ENCODE measurements at places on chromosomes 2 and 18.

DNA sequence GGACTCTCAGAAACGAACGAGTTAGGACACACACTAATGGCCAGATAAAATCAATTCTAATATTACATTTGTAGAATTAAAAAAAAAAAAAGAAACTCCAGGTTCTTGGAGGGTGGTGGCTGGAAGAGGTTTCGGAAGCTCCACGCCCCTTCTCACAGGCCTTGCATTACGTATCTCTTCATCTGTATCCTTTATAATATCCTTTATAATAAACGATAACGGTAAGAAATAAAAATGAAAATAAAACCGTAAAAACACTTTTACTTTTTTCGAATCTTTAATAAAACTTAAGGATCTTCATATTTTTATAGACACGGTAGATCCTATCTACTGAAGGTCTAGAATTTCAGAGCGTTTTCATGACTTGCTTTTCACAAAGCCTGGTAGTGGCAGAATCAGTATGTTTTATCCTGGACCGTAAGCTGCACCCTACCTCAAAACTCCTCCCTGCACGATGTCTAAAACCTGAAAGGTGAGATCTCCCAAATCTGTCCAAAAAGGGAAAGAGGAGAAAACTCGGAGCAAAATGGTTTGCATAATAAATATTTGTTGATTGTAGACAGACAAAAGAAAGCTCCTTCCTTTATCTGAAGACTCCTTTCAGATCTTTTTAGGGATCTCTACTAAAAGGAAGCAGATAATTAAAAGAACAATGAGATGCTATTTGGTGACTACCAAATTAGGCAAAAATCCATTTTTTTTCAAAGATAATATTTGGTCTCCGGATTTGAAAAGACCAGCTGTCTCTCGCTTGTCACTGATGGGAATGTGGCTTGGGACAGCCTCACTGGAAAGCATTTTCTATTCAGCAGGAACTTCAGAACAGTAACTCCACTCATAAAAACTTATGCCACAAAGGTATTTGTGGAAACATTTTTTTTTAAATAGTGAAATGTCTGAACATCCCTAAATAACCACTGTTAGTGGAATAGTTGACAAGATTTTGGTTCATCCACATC, 2.0 kb upstream of the CXCR4 start:
- no peak for DNase-seq

- DNase-seq: no peak
Measured at GRCh38 chr18:3281456-3282400, 19.8 kb downstream of the MYL12B start.

DNA sequence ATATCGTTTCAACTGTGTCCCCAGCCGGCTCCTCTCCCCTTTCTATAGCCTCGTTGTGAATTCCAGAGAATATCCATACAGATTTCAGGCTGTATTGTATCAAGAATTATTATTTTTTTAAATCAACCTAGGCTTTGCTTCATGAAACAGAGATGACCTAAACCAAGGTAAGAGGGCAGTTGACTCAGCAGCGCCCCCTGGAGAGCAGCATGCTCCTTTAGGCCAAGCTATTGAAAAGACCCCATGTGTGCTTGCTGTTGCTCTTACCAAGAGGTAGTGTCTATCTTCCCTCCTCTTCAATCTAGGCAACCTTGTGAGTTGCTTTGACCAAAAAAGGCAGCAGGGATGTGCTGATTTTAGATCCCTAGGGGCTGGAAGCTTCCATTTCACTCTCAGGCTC, 426.7 kb upstream of the SMIM21 start:
- no peak for DNase-seq

GRCh38 chr18:3832025-3832638, 382.2 kb downstream of the TGIF1 start:
- DNase-seq: no peak

DNA sequence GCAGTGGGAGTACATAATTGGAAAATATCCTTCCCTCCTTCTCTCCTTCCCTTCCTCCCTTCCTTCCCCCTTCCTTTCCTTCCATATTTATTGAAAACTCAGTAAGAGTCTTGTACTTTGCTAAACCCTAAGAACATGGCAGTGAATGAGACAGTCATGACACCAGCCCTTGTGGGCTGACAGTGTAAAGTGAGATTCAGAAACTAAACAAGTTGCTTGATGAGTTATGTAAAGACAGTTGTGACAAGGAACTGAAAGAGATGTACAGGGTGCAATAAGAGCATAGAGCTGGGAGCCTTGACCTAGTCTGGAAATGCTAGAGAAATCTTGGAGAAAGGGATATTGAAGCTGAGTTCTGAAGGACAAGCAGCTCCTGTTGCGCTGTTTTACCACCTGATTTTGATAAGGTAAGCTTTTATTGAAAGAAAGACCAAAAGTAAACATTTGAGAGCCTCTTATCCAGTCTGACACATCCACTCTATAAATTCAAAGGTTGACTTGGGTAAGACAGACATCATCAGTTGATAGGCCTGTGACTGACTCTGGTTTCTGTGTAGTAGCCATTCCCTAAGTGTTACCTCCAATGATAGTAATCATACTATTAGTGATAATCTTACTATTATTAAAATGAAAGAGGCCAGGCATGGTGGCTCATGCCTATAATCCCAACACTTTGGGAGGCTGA, 66.5 kb upstream of the SKOR2 start:
- no peak for DNase-seq

DNA sequence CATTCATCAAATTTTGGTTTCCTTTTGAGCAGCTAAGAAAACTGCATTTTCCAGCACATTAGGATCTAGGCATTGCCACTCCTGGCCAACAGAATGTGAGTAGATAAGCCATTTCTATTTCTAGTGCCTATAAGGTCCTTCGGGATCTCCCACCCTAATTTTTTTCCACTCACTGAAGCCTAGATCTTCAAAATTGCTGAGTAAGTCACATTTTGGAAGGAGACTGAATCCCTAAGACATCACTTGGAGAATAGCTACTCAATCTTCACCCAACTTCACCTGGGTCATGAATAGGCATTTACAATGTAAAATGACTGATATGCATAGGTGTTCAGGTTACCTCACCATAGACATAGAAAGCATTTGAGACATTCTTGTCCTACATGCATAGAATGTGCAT, 548.1 kb upstream of the GYPC start:
- DNase-seq: no peak

- DNase-seq: no peak
Measured at GRCh38 chr2:104658144-104658835, 195.6 kb upstream of the POU3F3 start.

DNA sequence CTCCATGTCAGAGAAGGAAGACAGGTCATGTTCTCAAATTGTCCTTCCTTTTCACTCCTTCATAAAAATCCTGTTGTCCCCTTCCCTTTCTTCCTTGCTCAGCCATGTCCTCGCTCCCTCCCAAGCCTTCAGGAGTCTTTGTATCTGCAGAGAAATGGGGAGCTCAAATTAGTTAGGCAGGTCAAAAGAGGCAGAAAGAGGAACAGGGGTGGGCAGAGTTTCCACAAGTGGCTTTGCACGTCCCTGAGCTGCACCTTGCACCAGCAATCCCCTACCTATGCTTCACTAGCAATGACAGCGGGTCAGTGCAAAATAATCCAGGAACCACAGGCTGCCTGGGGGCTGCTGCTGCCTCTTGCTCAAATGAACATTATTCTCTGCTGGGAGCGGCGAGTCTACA, 152.1 kb upstream of the ITGA6 start:
- no peak for DNase-seq

DNA sequence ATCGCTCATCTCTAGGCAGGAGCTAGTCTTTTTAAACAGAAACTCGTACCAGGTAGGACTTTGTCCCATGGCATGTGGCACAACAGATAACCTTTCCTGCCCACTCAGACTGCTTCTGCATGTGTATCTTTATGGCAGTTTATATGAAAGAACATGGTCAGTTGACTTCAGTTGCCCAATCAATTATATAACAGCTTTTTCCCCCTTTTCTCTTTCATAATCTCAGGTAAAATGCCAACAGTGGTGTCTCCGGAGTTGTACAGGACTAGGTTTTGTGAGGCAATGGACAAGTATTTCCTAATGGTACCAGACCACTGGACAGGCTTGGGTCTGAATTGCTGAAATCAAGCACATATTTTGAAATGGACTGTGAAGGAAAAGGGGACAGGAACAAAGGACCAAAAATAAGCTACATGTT, 51.6 kb upstream of the PTH2R start:
- DNase-seq: no peak

DNA sequence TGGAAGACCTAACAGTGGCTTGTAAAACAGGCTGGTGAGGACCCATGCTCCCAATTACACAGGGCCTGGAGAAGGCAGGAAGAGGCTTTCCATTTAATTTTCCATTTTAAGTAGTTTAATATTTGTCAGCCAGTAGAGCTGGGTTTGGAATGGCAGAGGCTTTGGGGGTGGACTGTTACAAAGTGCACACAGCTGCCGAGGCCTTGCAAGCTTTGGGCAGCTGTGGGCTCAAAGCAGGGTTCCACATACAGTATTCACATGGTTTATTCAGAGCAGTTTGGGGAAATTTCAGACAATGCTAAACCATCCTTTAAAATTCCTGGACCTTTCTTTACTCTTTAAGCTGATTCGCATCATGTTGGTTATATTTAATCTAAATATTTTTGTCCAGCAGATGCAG, 132.6 kb downstream of the WDSUB1 start:
- no peak for DNase-seq

DNA sequence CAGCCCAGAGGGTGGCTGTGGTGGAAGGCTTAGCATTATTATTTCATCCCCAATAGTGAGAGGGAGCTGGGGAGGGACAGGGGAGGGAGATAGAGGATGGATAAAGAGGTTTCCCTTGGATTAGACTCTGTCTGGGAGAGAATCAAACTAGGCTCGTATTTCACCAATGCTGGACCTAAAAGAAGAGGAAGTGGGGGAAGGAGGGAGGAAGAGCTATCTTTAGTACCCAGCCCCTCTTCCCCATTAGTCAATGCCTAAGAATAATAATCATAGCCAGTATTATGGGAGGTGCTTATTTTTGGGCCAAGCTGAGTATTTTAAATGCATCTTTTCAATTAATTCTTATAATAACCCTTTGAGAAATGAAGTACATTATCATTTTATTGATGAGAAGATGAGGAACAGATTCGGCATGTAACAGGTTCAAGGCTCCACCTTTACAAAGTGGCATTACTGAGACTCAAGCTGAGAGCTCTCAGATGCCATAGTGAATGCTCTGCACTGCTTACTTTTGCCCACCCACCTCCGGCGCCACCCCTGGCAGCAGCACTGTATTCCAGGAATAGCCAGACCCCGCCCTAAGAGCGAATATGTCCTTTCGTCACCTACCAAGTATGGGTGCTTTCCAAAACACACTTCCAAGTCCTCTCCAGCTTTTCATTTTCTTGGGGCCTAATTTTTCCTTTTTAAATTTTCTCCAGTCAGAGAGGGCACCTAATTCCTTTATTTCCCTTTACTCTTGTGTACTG, 21.0 kb downstream of the PAX8 start:
- no peak for DNase-seq

DNA sequence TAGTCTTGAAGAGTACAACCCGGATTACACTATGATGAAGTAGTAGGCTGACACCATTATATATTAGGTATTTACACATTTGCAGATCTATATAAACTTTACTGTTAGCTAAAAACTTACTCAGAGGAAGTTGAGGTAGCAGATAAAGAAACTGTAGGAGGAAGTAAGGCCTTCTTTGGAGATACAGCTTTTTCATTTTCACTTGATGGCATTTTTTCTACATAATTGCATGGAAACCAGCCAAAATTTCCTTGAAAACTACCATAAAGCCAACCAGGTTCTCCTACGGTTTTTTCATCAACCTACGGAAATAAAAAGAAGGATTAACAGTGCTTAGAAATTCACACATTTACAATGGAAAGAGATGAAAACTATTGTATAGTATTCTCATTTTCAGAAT, 86.6 kb downstream of the FAM228A start:
- DNase-seq: no peak

DNA sequence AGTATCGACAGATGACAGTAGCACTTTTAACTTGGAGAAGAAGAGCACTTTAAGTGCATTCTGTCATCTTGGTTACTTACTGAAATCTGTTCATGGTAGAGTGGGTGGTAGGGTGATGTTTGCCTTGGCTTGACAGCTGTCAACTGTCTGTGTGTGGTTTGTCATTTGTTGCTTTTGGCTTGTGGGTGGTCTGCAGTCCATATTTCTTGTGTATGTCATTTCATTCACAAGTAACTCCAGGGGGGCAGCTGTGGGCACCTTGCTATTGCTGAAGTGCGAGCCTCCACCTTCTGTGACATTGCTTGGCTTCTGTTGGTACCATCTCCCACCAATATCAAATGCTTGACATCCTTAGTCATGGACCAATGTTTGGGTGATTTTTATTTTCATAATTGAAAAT, 311.6 kb upstream of the NRP2 start:
- no peak for DNase-seq

DNA sequence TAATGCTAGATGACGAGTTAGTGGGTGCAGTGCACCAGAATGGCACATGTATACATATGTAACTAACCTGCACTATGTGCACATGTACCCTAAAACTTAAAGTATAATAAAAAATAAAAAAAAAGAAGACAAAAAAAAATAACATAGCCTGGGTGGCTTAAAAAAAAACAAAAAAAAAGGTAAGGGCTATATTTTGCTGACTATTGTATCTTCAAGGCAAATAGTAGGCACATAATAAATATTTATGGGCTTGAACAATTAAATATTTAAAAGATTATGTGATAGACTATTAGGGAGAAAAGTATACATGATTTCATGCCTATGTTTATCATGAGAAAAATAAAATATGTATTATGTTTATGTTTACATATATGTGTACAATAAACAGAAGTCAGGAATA, 99.4 kb downstream of the CCDC148 start:
- no peak for DNase-seq

GRCh38 chr2:204293884-204294747, 251.2 kb upstream of the PARD3B start:
- DNase-seq: no peak

- no peak for DNase-seq
Measured at GRCh38 chr2:583666-584065, 93.5 kb downstream of the TMEM18 start.

DNA sequence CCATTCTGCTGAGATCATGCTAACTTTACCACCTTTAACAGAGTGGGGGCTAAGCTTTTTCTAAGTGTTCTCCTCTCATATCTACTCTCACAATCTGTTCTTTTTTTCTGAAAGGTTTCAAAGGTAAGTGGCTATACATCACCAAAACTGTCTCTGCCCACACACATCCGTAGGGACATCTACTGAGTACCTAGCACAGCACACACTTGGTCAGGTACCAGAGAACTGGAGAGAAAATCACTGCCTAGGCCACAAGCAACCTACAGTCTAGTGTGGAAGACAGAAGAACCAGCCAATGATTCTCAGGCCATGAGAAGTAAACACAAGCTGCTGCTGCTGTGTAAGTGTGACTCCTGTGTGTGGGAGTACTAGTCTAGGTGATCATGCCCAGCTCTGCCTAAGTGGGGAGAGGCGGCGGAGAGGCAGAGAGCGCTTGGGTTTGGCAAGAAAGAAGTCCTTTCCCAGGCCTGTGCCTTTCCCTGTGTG, 176.1 kb upstream of the ZFP36L2 start:
- no peak for DNase-seq

DNA sequence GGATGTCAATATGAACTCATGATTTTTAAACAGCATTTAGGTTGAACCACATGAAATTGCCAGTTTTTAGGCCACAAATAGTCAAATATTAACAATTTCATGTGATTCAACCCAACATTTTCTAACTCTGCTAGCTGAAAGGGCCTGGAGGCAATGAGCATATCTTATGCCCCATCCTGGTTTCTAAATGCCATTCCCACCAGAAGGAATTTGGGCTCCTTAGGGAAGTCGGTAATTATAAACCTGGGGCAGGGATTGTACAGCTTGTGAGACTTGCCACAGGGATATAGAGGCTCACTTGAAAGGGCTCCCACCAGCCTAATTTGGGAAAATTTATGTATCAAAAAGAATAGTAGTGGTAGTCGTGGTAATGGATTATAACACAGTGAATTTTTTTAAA, 178.4 kb upstream of the ALPP start:
- DNase-seq: no peak

GRCh38 chr2:401019-401679, 113.3 kb upstream of the ALKAL2 start:
- no peak for DNase-seq
